ENCODE measurements at places on chromosomes 5 and 9.

DNA sequence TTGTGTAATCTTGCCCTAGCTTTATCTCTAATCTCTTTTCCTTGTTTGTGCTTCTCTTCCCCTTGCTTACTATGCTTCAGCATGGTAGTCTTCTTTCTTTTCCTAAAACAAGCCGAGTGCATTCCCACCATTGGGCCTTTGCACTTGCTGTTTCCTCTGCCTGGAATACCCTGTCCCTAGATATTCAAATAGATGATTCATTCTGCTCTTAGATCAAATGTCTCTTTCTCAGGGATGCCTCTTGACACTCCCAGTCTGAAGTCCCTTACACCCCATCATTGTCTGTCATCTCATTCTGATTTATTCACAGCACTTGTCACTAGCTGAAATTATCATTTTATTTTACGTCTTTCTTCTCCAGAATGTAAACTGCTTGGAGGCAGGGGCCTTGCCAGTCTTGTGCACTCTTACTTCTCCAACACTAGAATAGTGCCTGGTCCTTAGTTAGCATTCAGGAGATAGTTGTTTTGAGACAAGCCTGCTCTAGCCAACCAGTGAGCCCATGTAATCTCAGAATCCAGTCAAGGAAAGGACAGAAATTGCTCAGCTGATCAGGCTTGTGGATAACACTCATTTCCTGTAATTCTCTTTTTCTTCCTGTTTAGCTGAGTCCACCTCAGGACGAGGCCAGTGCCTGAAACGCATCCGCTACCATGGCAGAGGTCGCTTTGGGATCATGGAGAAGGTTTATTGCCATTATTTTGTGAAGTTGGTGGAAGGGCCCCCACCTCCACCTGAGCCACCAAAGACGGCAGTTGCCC, 25.4 kb downstream of the MRPL22 start:
- DNase-seq, result no peak

DNA sequence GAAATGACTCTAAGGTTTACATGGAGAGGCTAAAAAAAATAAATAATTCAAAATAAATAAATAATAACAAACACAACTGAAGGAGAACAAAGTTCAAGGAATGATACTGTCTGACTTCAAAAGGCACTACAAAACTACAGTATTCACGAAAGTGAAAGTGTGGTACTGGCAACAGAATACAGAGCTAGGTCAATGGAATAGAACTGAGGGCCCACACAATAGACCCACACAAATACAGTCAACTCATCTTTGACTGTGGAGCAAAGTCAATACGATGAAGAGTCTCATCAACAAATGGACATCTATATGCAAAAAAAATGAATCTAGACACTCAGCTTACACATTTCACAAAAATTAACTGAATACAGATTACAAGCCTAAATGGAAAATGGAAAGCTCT, 75.3 kb downstream of the FBXW11 start:
- no peak for DNase-seq

- DNase-seq, result no peak
These were observed 79.5 kb downstream of the TTC39B start for GRCh38 chr9:15227491-15227890.

- DNase-seq, result no peak
These were observed 16.9 kb upstream of the FREM1 start for GRCh38 chr9:14926941-14927624.

- no peak for DNase-seq
These were observed 153.6 kb downstream of the SNX18 start for GRCh38 chr5:54671111-54671531.

DNA sequence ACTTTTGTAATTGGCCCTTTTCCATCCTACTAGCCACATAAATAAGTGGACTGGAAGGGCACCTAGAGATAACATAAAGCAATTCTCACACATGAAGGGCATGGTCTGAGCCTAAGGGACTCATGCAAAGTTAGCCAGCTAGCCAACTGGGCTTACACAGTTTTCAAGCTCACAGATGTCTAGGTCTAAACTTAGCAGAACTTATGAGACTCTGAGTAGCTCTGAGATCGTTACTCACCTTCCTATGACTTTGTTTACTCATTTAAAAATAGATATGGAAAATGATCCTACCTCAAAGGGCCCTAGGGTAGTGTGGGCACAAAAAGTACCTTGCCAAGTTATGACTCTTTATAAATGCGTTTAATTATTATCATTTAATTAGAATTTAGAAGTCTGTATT, 410.4 kb upstream of the MPDZ start:
- no peak for DNase-seq

GRCh38 chr5:171336521-171337209, 27.6 kb downstream of the TLX3 start:
- DNase-seq, result no peak

DNA sequence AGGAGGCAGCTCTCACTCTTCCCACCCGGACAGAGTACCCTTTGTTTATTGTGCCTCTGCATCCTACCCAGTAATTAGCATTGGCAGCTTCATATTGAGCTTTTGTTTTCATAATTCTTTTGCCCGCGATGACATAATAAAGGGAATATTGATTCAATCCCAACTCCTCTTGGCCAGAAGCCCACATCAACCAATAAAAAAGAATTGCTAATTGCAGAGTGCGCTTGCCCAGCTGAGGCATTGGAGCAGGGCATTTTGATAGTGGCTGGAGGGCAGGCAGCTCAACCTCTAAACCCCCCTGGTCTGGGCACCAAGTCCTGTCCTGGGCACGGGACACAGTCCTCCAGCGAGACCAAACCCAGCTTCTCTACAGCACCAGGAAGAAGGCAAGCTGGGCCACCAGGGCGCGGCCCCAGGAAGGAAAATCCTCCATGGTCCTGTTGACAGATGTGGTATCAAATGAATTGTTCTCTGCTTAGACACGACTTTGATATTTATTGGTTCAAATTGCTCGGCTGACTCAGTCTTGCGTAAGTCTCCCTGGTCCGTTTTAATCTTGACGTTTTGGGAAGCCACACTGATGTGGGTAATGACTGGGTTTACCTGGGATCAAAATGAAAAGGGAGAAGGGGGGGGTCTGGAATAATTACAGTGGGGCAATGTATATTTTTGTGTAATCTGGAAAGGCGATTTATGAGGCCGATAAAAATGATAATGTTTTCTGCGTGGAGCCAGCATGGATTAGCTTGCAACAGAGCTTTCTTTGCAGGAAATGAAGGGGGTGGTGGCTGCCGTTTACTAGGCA, 220.7 kb upstream of the MSX2 start:
- no peak for DNase-seq

DNA sequence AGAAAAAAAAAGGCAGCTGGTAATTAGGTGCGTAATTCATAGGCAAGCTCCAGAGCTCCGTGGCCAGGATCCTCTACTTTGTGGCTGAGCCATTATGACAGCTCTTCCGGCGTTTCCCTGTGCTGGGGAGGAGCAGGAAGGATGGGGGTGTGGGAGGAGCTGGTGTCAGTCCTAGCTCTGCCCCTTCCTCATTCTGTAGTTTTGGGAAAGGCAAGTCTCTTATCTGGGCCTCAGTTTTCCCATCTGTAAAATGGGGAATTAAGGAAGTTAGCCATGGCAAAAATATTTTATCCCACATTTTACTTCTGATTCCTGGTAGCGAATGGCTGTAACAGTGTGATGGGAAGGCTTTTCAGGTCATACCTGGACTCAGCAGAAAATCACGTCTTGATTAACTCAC, 81.1 kb downstream of the SEC61B start:
- DNase-seq, result no peak

DNA sequence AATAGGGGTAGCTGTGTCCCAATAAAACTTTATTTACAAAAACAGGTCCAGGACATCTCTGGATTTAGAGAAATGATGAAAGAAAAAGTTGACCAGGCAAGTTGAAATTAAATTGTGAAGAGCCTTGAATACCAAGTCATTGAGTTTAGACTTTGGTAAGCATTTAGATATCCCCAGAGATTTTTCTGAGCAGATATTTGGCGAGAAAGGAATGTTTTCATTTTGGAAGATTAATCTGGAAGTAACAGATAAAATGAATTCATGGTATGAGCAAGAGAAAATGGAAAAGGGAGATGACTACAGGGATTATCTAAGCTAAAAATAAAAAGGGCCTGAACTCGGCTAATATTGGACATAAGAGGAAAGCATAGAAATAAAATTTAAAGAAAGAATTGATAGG, 157.6 kb downstream of the ACTL7B start:
- DNase-seq, result no peak

GRCh38 chr9:108130905-108131304, 641.3 kb upstream of the KLF4 start:
- DNase-seq, result no peak

DNA sequence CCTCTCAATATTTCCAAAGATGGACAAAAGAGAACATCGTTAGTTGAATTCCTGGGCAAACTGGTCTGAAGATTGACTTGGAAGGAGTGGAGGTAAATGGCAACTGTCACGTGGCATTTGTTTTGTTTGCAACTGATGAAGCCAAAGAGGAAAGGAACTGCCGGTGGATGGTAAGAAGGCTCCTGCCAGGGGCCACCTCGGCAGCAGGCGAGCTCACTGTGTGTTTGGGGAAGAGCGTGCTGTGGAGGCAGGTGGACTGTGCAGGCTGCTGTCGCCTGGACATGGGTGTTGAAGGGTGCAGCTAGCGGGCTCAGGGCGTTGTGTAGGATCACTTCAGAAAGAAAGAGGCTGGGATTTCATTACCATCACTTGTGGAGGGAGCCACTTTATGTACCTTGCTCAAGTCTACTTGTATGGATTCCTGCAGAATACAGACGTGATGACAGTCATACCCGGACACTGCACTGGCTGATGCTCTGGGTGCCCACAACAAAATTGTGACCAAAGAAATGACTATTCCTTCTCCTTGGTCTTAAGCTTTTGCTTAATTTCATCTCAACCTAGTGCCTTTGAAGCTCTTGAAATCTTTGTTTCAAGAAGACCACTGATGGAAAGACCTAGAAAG, 72.7 kb downstream of the MAP1B start:
- no peak for DNase-seq

- DNase-seq, result no peak
These were observed 6.1 kb upstream of the STOML2 start for GRCh38 chr9:35108946-35109575.

DNA sequence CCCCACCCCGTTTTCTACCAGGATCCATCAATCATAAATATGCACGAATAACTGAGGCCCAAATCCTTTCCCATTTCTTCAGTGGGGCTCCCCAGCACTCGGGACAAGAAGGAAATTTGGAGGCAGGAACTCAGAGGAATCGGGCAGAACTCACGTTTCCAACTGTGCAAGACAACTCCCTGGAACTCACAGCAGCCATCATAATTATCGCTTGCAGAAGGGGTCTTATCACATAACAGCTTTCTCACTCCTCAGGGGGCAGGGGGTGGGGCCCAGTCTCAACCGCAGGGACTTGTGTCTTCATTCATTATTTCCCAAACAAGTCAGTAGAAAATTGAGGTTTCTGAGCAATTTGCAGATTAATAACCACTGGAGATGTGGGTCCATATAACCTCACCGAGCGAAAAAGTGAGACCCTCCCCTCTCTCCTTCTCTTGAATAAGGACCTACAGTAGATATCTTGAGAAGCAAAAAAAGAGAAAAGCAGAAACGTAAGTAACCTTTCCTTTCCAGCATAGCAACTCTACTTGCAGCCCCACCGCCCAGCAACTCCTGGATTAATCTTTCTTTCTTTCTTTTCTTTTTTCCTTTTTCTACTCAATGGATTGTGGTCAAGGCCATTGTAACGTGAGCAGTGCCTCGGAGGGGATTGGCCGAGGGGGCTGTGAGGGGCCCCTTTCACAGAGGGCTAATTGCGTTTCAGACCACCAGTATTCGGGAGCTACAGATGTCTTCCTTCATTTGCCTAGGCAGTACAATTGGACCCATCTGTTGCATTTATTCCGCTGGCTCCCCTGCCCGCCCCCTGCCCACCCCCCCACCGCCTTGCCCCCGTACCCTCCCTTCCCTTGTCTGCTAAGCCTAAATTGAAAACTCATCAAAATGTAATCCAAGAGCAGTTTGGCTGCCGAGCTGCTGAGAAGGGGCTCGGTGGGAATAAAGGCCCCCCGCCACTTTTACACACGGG, 24.7 kb upstream of the TIFAB start:
- DNase-seq, result no peak

DNA sequence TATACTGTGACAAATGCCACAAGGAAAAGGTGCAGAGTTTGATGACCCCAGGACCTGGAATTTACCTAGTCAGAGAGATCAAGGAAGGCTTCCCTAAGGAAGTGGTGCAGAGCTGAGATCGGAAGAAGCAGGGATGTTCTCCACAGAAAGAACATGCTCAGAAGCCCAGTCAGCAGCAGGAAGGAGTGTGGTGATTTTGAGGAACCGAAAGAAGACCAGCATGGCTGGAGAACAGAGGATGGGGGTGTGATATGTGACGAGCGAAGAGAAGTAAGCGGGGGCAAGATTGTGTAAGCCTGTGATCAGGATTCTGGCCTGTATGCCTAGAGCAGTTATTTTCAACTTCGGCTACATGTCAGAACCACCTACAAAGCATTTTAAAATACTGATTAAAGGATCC, 18.7 kb upstream of the PIK3R1 start:
- no peak for DNase-seq

DNA sequence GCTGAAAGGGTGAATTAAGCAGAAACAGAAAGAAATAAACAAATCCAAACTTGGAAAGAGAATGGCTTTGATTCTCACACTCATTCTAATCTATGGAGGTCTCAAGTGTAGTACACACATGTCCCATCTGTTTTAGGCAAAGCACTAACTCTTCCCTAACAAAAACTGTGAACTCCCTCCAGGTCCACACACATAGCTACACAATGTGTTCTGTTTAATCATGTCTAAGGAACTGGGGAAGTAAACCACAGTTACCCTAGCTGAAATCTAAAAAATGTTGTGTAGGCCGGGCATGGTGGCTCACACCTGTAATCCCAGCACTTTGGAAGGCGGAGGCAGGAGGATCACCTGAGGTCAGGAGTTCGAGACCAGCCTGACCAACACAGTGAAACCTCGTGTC, 118.7 kb upstream of the FST start:
- no peak for DNase-seq

- DNase-seq, result no peak
These were observed 17.2 kb downstream of the SGTB start for GRCh38 chr5:65704621-65705239.

DNA sequence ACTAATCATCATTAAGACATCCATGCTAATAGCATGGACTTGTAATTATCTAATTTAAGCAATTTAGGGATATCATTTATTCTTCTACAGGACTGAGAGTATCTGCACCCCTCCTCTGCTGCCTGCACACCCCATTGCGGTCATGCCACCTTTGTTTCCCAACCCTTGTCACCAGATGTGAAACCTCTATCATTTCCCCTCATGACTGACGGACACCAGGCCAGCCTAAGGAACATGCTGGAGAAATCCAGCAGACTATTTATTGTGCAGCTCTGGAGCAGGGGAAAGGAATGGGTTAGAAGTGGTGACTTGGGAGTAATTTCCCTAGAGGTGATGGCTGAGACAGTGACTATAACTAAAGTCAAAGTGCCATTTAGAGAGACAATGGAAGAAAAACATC, 40.7 kb downstream of the UGCG start:
- DNase-seq, result no peak

- DNase-seq, result no peak
These were observed 226.7 kb downstream of the TLE4 start for GRCh38 chr9:79798450-79798849.

GRCh38 chr9:110173322-110173642, 34.7 kb downstream of the C9orf152 start:
- no peak for DNase-seq

Measured in NCI-H2107 (cell line).